Left ventricle myocardium inferior (tissue), 1 donor: ENCODE measurements at places on chromosomes 2 and 18. TPM values are rescaled to one million over a fixed set of nuclear protein-coding genes. Genes with fewer than 3 reads are reported as not detected.

- peaks cover 14% of the 10 kb centered on the region for H3K4me1 ChIP-seq
- peak within 1 kb of the TSS; percentile 6 for H3K27ac ChIP-seq
- peak within 1 kb of the TSS; percentile 42 for H3K4me3 ChIP-seq
- H3K27me3 ChIP-seq, result no peaks in the 10 kb centered on the region
Measured at GRCh38 chr2:218607436-218608115, at the start of gene PLCD4. Gene PLCD4, plus strand, starts transcription at chr2:218607899. Its CDS starts 7,841 bp downstream, at chr2:218615740.

DNA sequence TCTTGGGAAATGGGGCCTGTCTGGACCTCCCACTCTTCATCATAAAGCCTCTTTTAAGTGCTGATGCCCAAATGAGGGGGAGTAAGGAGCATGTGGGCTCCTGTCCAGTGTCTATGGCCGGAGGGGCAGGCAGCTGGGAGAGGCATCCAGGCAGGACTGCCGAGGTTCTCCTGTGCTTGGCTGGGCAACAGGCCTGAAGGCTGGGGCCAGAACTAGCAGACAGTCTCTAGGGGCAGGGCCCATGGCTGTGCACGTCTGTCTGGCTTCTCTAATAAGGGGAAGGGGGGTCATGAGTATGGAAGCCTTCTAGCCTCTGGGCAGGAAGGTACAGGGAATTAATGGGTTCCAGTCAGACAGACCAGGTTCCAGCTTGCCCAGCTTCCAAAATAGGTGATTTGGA, 128.6 kb downstream of the SMAD2 start:
- H3K4me3 ChIP-seq, result no peak overlapping the region
- no peak overlapping the region for H3K27ac ChIP-seq
- H3K36me3 ChIP-seq, result no peaks in the 10 kb centered on the region
- no peak for DNase-seq
- H3K4me1 ChIP-seq, result no peaks in the 10 kb centered on the region

- H3K27ac ChIP-seq, result no peak overlapping the region
- no peaks in the 10 kb centered on the region for H3K36me3 ChIP-seq
- peaks cover 33% of the 10 kb centered on the region for H3K27me3 ChIP-seq
- H3K4me3 ChIP-seq, result no peak overlapping the region
Measured at GRCh38 chr18:8659609-8660242, 45.6 kb upstream of the MTCL1 start.

The RSAD2 gene
- total RNA-seq, result 2.4 TPM

GRCh38 chr2:105510761-105511528, 112.1 kb upstream of the FHL2 start:
- peak overlapping the region; percentile 92 for H3K27ac ChIP-seq
- no peaks in the 10 kb centered on the region for H3K36me3 ChIP-seq
- H3K4me1 ChIP-seq, result peaks cover 48% of the 10 kb centered on the region
- DNase-seq, result no peak
- no peaks in the 10 kb centered on the region for H3K27me3 ChIP-seq

DNA sequence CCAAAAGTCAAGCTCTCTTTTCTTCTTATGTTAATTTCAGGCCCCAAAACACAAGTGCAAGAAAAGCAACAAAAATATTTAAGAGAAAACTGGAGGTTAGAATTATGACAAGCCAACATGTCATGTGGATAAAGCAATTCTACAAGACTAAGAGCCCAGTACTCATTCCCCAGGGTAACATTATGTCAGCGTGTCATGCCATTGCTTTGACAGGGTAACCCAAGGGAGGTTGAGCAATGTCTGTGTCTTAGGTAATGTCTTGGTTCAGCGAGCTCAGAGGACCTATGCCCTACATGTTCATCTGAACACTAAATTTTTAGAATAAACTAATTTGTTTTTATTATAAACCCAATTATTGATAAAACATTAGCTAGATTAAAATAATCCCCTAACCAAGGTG, 173.2 kb upstream of the ZNF804A start:
- no peak for DNase-seq
- H3K4me3 ChIP-seq, result no peak overlapping the region
- no peak overlapping the region for H3K27ac ChIP-seq

DNA sequence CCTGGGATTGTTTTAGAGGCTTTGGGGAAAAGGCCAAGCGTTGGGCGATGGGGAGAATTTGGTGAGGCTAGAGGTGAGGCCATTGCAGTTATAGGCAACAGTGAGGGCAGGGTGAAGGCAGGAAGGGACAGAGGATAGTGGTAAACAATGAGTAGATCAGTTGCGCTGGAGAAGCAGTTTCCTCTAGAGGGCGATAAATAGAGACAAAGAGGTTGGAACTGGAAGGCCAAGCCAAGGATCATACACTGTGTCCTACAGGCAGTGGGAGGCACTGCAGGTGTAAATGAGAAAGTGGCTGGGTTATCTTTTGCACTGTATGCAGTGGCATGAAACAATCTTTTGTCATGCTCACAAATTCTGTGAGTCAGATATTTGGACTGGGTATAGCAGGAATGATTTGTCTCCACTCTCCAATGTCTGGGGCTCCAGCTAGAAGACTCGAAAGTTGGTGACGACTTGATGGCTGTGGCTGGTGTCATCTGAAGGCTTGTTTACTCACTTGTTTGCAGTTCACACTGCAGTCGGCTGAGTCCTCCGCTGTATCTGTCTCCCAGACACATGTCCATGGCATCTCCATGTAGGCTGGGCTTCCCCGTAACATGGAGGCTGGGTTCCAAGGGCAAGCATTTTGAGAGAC, 82.1 kb downstream of the TNP1 start:
- no peak for DNase-seq
- peaks cover 38% of the 10 kb centered on the region for H3K4me1 ChIP-seq
- no peaks in the 10 kb centered on the region for H3K36me3 ChIP-seq
- no peaks in the 10 kb centered on the region for H3K27me3 ChIP-seq

DNA sequence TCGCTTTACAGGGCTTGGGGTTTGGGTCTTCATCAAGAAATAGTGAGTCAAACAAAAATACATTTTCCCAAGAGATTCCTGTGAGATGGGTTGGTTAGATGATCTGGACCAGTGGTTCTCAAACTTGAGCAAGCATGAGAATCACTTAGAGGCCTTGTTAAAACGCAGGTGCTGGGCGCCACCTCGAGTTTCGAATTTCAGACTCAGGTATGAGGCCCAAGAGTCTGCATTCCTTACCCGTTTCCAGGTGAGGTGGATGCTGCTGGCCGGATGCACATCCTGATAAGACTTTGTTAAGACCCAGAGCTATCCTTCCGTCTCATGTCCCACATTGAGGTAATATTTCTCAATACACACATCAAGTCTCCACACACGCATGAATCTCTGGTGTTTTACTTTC, 707.8 kb upstream of the SALL3 start:
- DNase-seq, result no peak
- H3K27me3 ChIP-seq, result no peaks in the 10 kb centered on the region
- no peak overlapping the region for H3K27ac ChIP-seq
- H3K4me3 ChIP-seq, result no peak overlapping the region
- H3K36me3 ChIP-seq, result no peaks in the 10 kb centered on the region

DNA sequence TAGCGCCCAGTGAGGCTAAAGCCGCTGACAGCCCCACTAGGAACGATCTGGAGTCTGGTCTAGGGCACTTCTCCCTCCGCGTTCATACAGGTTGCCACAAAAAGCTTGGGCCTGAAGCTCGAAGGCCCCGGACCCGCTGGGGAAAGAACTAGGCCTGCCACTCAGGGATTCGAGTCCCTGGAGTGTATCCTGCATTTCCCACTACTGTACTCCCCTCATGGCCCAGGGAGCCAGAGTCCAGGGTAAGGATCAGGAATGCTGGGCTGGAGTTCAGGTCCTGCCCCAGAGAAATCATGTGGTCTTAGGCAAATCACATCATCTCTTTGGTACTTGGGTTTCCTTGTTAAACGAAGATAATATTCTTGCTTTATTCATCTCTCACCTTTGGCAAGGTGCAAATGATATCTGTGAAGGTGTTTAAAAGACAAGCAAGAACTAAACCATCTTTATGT, 1.4 kb upstream of the ZFP36L2 start:
- H3K27ac ChIP-seq, result peak overlapping the region; percentile 99
- no peaks in the 10 kb centered on the region for H3K27me3 ChIP-seq
- H3K36me3 ChIP-seq, result peaks cover 29% of the 10 kb centered on the region
- H3K4me1 ChIP-seq, result peaks cover 74% of the 10 kb centered on the region
- no peak for DNase-seq

DNA sequence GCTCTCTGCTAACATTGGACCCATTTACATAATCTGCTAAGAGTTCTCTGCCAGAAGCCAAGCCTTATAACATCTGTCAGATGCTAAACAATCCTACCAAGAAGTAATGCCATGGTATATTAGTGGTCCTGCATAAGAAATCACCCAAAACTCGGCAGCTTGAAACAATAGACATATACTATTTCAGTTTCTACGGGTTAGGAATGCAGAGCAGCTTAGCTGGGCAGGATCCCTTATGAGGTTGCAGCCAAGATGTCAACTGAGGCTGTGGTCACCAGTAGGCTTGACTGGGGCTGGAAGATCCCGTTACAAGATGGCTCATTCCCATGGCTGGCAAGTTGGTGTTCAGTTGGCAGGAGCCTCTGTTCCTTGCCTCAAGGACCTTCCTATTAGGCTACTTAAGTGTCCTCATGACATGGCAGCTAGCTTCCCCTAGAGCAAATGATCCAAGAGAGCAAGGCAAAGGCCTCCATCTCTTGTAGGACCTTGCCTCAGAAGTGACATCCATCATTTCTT, 25.1 kb upstream of the SOS1 start:
- DNase-seq, result no peak
- no peak overlapping the region for H3K4me3 ChIP-seq
- no peaks in the 10 kb centered on the region for H3K36me3 ChIP-seq
- peaks cover 15% of the 10 kb centered on the region for H3K4me1 ChIP-seq
- no peaks in the 10 kb centered on the region for H3K27me3 ChIP-seq

GRCh38 chr2:214960677-214961076, 151.2 kb upstream of the BARD1 start:
- no peak overlapping the region for H3K4me3 ChIP-seq
- H3K36me3 ChIP-seq, result no peaks in the 10 kb centered on the region
- no peak overlapping the region for H3K27ac ChIP-seq
- DNase-seq, result no peak
- H3K27me3 ChIP-seq, result no peaks in the 10 kb centered on the region
- H3K4me1 ChIP-seq, result no peaks in the 10 kb centered on the region

DNA sequence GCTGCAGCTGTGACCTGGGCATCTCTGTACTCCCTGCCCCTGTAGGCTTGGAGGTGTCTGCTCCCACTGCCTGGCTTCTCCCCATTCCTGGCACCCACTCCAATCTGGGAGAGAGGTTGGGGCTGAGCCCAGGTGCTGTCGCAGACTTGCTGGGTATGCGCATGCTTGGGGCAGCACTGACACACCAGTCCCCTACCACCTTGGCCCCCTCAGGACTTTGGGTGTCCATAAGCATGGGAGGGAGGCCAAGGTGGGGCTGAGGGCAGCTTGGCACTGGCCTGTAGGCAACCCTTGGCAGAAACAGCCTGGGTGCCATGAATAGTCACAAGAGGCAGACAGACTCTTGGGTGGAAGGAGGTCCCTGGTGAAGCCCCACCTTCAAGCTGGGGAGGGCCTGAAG, 136.8 kb downstream of the QPCT start:
- H3K36me3 ChIP-seq, result no peaks in the 10 kb centered on the region
- H3K27me3 ChIP-seq, result no peaks in the 10 kb centered on the region
- no peak for DNase-seq
- no peak overlapping the region for H3K27ac ChIP-seq
- no peak overlapping the region for H3K4me3 ChIP-seq
- H3K4me1 ChIP-seq, result peaks cover 7% of the 10 kb centered on the region

- no peak overlapping the region for H3K27ac ChIP-seq
- H3K4me1 ChIP-seq, result peaks cover 38% of the 10 kb centered on the region
- no peaks in the 10 kb centered on the region for H3K27me3 ChIP-seq
- DNase-seq, result no peak
Measured at GRCh38 chr2:219287580-219288265, 8.6 kb downstream of the DNAJB2 start.
